ENCODE measurements at places on chromosomes 12 and 14.

DNA sequence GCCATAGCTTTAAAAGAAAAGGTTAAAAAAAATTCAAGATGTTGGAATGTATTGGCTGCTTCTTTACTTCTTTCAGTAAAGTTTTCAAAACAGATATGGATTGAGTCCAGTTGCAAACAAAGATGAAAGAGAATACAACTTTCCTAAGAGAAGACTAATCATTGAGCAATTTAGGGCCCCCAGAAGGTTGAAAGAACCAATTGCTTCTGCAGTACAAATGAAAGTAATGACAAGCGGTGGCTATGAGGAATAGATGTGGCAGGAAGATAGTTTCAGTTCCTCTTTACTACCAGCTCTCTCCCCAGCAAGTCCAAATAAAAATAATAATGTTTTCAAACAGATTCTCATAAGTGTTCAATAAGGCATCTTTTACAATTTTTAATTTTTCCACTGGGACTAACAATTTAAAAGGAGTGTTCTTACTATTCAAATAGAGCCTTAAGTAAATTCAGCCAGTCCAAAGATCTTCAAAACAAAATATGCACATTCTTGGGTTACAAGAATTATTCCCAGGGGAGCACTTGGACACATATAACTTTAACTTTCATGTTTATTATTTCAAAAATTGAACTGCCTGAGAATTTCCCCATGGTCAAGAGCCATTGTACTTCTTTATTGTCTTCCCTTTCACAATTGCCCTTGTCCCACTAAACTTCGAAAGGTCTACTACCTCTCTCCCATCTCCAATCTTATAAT, 62.3 kb upstream of the PPP1R12A start:
- DNase-seq = no peak

- no peak for DNase-seq
These were observed 56.2 kb downstream of the CRADD start for GRCh38 chr12:93733358-93733757.

DNA sequence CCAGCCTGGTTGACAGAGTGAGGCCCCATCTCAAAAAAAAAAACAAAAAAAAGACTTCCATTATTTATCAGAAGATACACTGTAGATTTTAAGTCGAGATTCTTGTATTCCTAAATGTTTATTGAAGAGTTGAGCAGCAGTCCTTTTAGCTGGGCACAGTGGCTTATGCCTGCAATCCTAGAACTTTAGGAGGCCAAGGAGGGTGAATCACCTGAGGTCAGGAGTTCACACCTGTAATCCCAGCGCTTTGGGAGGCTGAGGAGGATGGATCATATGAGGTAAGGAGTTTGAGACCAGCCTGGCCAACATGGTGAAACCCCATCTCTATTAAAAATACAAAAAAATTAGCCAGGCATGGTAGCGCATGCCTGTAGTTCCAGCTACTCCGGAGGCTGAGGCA, 57.6 kb downstream of the HEATR5A start:
- DNase-seq = no peak

- no peak for DNase-seq
These were observed 30.3 kb downstream of the EEA1 start for GRCh38 chr12:92898755-92899154.

DNA sequence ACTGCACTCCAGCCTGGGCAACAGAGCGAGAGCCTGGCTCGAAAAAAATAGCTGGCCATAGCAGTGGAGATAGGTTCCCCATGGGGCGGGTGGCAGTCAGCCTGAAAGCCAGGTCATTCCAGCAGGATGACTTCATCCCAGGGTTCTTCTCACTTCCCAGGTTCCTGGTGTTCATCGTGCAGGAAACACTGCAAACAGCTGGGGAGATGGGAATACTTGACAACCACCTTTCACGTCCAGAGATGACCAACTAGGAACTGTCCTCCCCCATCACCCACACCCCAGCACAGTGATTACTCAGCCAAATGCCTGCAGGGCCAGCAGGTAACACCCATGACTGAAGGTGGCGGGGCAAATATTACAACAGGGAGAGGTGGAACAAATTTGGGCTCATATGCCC, 1.7 kb downstream of the VSIG10 start:
- no peak for DNase-seq

DNA sequence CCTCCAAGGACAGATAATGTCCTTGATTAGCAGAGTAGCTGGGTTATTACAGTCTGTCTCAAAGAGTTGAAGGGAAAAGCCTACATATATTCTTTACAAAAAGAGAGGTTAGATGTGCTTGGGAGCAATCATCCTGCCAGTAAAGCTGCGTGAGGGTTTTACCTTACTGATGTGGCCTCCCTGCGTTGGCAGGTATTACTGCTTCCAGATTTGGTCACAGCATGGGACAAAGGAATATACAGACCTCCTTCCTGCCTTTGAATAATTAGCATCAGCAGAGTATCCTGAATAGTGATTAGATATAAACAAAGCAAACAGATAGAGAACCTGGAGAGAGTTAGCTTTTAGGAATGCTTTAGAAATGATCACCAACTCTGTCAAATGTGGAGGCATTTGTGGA, 69.6 kb downstream of the TMTC2 start:
- no peak for DNase-seq

DNA sequence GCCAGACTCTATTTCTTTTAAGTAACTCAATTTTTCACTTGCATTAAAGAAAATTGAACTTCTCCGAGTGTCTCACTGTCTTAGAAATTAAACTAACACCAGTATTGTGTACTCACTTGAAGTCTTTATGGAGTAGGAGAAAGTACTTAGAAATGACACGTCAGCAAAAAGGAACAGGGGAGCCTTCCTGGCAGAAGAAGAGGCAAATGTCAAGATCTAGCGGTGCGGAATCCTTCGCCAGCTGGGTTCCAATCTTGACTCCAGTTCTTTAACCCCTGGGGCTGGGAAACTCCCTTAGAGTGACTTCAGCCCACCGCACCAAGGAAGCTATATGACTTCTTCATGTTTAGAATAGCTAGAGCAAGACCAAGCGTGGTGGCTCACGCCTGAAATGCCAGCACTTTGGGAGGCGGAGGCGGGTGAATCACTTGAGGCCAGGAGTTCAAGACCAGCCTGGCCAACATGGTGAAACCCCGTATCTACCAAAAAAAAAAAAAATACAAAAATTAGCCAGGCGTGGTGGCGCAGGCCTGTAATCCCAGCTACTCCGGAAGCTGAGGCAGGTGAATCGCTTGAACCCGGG, 34.4 kb downstream of the WBP11 start:
- no peak for DNase-seq

Data from GF-D8 (cell line).